ENCODE measurements at places on chromosomes 5 and 9.

- DNase-seq: no peak
These were observed 155.9 kb downstream of the SGCD start for GRCh38 chr5:156482818-156483217.

GRCh38 chr5:141135030-141135717 is at the start of gene PCDHB5:
TSS of gene PCDHB5 (plus strand) at chr5:141135206. CDS start at chr5:141135435, 229 bp downstream.
- no peak for DNase-seq

GRCh38 chr5:71830681-71831539 is 111.8 kb downstream of the CARTPT start:
- DNase-seq: no peak

DNA sequence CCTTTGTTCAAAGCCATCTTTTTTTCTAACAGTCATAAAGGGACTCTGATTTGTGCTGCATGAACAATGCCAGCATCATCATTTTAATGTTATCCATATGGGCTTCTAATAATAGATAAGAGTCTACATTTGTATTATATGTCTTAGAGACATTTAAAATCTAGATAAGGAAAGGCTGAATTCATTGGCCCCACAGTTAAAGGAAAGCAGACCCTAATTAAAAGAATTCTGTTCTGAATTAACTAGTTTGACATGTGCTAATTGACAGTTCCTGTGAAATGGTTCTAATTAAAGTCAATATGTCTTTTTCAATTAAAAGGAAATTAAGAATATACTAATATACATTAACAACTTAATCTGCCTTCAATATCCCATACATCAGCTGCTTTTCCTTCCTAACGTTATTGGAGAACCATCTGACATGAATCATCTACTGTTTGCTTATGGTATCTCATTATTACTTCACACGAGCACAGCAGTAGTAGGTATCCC is 104.7 kb downstream of the NR2F1-AS1 start:
- no peak for DNase-seq

DNA sequence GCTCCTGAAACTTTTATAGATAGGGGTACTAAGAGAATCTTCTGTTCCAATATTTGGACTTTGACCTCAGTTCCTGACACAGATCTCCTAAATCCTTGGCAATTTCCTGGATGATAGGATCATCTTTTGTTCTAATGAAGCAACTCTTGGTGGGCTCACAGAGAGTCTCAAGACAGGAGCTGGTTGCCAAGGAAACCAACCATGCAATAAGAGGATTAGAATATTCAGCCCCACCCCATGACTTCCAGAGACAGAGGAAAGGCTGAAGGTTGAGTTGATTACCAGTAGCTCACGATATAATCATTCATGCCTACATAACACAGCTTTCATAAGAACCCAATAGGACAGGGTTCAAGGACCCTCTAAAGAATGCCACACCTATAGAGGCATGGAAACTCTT is 2050.2 kb upstream of the CDH6 start:
- peak; percentile 41 for DNase-seq

DNA sequence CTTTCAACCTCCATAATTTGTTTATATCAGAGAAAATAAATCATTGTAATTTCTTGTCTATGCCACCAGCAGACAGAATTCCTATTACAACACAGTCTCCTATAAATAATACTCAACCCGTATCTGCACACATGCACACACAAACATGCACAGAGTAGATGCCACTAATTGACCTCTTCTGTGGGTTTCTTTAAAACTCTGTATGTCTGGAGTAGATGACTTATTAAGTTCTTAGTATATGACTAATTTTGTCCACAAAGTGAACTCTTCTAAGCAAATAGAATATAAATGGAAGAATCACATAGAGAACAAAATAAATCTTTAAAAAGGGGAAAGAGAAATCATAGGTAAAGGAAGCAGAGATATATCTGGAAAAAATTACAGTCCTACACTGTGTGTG is 452.3 kb downstream of the MTRR start:
- no peak for DNase-seq

DNA sequence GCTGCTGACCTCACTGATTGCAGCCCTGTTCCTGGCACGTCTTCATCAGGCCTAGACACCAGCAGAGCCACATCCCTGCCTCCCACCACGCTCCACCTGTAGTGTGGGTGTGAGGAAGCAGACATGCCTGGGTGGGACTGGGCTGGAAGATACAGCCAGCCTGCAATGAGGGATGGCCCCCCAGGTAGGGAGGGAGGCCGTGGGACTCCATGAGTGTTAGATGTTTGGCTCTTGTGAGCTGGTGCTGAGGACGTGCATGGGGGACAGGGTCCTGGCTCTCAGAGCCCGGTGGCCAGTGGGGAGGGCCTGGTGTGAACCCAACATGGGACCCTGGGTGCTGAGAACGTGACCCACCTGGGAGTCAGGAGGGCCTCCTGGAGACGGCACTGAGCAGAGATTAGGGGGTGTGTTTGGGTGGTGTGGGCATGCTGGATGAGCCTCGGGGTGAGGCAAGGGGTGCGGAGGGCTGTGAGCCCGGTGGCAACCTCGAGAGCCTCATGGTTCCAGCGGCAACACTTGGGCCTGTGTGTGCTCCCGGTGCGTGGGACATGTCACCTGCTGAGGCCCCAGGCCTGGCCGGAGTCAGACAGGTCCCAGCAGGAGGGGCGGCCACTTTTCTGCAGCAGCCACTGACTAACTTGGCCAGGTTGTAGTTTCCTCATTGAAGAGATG is 87.6 kb downstream of the PHF2 start:
- DNase-seq: no peak

DNA sequence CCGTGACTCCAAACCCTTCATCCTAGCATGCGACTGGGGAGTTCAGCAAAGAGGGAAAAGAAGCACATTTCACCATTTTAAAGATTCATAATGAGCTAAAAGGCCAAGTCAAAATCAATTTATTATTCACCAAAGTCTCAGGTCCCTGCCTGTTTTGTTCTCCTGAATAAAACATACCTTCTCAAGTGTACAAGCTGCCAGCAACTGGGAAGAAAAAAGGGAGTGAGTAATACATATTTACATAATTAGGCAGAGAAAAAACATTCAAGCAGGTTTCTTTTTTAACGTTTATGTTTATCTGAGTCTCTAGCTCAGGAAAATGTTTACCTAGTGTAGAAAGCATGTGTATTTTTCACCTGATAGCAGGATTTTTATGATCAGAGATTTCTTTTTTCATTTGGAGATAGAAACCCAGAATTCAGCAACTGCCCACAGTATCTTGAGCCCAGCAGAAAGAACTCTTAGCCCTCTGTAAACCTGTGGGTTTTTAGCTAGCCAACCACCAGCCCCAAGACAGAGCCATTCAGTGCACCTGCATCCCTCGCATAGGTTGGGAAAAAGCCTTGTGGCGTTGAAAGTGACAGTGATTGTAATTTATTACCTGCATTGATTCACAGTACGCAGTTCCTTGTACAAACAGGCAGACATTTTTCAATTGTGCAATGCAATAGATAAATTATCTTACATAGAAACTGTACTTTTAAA is 117.9 kb upstream of the GRIA1 start:
- DNase-seq: no peak

- no peak for DNase-seq
These were observed 23.2 kb upstream of the GOLGA1 start for GRCh38 chr9:124964056-124964455.

- DNase-seq: no peak
These were observed 384.3 kb upstream of the RFX3 start for GRCh38 chr9:3909966-3910650.

DNA sequence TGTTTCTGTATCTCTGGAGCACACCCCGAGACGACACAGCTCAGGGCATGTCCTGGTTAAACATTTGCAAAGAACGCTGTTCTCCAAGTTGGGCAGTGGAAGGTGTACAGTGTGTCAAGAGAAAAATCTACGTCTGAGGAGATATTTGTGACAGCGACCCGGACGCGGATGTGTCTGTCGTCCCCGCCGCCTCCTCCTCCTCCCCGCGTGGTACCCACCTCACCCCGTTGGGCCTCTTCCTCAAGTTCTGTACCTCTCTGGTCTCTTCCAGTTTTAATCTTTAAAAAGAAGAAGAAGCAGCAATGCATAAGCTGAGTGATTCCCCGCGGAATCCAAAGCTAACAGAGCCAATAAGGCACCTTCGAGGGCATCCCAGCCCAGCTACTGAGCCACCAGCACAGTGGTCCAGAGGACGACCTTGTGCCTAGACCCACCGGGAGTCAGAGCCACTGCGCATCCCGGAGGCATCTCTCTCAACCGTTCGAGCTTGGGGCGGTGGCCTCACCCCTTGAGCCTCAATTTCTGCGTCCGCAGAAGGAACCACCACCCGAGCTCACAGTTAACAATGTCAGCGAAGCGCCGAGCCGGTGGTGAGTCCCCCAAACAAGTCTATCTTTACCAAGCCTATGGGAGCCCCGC is 467 bp downstream of the C9orf78 start:
- no peak for DNase-seq

- no peak for DNase-seq
These were observed 801.6 kb downstream of the KCTD16 start for GRCh38 chr5:144972317-144972716.

- DNase-seq: no peak
These were observed 196.9 kb downstream of the CACNA1B start for GRCh38 chr9:138074516-138074915.

DNA sequence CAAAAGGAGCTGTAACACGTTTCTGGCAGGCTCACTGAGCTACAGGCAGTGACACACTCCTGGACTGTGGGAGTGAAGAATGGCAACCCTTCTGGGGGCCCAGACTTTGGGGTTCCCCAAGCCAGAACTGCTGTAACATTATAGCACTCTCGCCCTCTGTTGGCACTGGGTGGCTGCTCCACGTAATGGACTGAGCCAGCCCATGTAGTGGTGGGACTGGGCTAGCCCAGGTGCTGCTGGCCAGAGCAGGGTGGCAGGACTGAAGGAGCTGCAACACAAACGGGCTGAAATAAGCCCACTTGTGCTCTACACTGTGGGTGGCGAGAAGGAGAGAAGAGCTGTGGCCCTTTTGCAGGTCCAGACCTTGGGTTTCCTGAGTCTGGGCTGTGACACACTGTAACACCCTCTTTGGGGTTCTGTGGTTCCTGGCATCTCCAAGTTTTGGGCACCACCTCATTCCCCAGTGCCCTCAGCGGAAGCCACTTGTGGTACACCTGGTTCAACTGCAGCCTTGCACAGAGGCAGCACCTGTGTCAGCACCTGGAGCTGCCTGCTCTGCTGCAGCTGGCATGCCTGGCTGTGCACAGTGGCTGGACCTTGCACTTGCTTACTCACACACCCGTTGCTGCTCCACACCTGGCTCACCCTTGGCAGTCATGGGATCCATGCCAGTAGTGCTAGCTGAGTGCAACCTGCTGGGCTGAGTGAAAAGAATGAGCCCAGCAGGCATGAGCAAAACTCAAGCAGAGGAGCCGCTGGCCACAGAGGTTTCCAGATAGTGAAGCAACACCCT is 95.0 kb upstream of the PRR16 start:
- DNase-seq: no peak

DNA sequence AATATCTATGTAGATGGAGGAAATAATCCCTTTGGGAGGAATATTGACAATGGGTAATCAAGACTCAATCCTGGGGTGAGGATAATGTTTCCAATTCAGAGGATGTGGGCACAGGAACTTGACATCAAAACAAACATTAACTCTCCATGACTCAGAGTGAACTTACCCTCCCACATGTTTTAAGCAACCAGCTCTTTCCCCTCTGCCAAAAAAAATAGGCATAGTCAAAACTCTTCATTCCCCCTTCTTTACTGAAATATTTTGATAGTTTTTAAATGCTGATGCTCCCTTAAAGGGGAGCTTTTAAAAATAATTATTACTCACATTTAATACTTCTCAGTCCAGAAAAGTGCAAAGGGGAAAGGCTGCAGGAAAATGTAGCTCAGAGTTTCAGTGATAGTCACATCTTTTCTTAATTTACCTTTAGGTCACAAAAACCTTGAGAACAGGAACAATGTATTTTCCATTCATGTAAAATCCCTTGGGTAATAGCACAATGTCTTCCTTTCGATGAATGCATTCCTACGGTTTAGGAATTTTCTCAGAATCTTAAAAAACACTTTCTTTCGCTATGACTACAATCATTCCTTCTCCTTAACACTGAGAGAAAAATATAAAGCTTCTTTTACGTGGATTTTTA is 298.4 kb upstream of the GRAMD2B start:
- DNase-seq: no peak

DNA sequence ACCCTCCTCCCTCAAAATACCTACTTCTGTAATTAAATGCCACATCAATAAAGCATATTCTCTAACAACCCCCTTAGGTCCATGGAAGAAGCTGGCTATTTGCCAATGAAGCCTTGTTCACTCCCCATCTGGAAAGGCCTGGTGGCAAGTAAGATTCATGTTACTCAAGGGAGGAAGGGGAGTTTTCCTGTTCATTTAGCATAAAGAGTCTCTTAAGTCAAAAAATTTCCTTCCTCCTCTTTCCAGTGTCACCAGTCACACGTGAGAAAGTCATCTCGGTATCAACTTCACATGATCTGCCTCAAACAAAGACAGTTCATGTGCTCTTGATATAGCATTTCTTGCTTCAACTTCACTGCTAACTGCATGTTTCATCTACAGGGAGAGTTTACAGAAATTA is 32.7 kb upstream of the RIC1 start:
- DNase-seq: no peak

DNA sequence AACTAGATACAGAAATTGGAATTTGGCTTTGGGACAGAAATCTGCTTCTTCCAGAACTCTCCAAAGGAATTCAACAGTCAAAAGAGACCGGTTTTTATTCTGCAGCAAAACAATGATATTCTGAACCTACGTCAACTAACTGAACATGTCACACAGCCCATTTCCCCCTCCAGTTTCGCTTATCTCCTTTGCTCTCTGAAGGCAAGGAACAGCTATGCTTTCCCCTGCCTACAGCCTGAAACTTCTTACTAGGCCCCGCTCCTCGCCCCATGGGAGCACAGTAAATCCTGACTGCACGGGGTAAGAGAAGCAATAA is 488 bp downstream of the SKIC3 start:
- DNase-seq: no peak

DNA sequence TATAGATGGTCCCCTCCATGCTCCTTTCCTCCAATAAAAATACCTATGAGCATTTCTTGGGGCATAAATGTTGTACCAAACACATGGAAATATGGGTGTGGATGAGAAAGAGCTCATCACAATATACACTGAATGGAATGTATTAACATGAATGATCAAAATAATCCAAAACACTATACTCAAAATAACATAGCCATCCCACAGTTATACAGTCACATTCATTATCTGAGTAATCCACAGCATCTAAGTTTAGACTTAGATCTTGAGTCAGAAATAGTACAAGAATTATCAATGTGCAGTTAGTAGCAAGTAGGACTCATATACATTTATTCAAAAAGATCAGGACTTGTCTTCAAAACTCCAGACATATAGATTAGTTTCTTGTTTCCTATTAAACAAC is 175.2 kb upstream of the NREP start:
- no peak for DNase-seq

GRCh38 chr9:134983506-134984371 is 66.0 kb upstream of the FCN1 start:
- no peak for DNase-seq

- DNase-seq: no peak
These were observed 1009.4 kb downstream of the TLE1 start for GRCh38 chr9:80679916-80680315.

DNA sequence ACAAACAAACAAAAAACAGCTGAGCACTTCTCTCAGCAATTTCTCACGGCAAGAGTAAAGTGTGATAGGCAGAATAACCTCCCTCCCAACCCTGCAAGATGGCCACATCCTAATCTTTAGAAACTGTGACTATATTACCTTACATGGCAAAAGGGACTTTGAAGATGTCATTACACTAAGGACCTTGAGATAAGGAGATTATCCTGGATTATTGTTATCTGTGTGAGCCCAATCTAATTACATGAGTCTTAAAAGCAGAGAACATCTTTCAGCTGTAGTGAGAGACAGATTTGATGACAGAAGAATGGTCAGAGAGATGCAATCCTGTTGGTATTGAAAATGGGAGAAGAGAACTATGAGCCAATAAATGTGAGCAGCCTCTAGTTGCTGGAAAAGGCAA is 347.9 kb downstream of the CDH9 start:
- peak; percentile 18 for DNase-seq
